Calu3 (cell line): ENCODE measurements at places on chromosomes 5 and 9.

DNA sequence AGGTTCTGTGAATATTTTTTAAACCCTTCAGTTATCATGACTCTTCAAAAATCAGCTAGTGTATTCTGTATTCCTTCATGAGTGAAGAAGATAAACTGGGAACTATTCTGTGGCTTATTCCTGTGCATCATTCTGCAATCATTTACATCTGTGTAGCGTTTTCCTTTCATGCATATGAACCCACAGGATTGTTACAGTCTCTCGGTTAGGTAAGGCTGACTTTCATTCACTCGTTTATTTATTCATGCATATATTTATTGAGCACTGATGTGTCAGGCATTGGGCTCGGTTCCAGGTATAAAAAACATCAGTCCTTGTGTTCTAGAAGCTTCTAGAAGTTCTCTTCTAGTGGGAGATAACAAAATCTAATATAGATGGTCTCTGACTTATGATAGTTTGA lies 318.4 kb downstream of the MAN2A1 start:
- DNase-seq: no peak

- DNase-seq: no peak
Measured at GRCh38 chr5:135218486-135218755, 180.6 kb downstream of the MACROH2A1 start.

GRCh38 chr5:83844449-83845068 lies 123.9 kb upstream of the HAPLN1 start:
- peak; percentile 33 for DNase-seq

GRCh38 chr5:151740336-151740942 lies 18.0 kb downstream of the ATOX1 start:
- peak; percentile 74 for DNase-seq

DNA sequence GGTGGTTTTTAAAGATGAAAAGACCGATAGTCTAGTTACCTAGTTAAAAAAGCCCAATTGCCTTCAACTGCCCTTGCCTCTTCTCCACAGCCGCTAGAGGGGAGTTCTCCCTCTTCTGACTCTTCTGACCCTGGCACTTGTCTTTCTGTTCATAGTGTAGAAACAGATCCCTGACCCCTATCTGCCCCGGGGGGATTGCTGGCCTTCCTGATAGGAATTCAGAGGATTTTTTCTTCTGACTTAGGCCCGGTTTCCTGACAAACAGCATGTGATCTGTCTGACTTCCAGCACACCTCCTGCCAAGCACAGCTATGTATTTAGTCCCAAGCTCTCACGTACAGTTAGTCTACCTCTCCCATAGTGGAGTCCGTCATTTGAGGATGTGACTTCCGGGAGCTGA lies 5.0 kb upstream of the TMEM268 start:
- DNase-seq: no peak

- no peak for DNase-seq
Measured at GRCh38 chr9:6676254-6676921, 30.9 kb upstream of the GLDC start.

DNA sequence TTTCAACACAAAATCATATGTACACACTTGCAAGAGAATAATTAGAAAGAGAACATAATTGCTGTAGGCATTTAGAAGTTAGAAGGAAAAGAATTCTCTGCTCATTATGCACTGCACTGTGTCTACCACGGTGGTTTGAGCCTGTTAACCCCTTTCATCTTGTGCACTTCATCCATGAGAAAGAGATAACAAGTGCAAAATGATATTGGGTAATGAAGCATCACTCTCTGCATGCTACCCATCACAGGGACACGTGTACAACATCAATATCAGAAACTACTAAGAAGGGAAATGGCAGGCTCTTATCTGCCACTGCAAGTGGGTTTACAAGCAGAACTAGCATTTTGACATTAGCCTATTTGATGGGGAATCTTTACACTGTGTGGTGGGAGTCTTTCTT lies 202.6 kb downstream of the CDH12 start:
- no peak for DNase-seq

DNA sequence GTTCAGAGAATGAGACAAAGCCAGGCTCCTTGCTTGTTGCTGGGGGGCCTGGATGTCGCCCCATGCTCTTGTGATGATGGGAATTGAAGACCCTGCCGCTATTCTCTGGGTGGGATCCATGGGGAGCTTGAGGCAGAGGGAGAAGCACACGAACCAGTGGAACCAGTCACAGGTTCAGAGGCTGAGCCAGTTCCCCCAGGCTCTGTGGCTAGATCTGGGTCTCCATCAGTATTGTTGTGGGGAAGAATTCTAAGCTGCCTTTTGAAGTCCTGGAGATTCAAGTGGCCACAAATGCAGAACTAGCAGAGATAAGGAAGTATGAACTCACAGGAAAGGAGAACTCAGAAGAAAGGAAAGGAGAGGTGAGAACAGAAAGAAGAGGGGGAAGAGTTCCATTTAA lies 219.4 kb downstream of the MSX2 start:
- DNase-seq: no peak

GRCh38 chr5:177578316-177578715 lies 13.7 kb upstream of the TMED9 start:
- DNase-seq: no peak

GRCh38 chr9:12958279-12958678 lies 183.5 kb downstream of the LURAP1L start:
- DNase-seq: no peak

GRCh38 chr9:107221321-107221720 lies 61.8 kb upstream of the RAD23B start:
- DNase-seq: no peak

DNA sequence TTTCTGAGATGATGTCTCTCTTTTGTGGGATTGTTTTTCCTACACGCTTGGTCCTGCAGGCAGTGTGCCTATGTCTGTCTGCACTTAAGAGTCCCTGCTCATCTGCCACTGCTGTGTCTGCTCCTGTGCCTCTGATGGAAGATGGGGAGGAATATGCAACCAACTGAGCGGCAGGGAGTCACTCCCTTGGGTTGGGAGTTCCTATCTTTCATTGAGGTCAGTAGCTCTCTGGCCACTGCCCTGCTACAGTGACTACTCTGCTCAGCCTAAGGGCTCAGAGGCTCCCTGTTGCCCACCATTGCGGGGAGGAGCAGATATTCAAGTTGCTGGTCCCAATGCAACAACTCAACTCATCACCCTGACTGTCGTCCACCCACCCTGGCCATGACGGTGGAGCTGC lies 13.4 kb upstream of the FAM163B start:
- no peak for DNase-seq

DNA sequence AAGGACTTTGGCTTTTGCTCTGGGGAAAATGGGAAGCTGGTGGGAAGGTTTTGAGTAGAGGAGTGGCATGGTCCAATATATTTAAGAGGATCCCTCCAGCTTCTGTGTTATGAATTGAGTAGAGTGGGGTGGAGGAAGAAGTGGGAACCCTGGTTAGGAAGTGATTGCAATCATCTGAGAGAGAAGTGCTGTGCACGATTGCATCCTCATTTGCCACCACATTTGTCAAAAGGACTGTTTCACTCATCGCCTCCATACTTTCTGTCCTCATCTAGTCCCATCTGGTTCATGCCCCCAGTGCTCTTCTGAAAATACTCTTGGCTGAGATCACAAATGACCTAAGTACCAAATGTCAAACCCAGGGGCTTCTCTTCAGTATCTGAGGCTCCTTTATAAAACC lies 192.1 kb downstream of the RAB3C start:
- DNase-seq: no peak
